ENCODE measurements at places on chromosomes 1 and 21. TPM values are rescaled to one million over a fixed set of nuclear protein-coding genes. Genes with fewer than 3 reads are reported as not detected.

The VANGL2 gene
- 1.0 TPM for total RNA-seq

The SLC9C2 gene
- total RNA-seq = not detected

The PLA2G2C gene
- not detected for total RNA-seq

The KRTAP10-5 gene
- total RNA-seq = not detected

The FMN2 gene
- 5.0 TPM for total RNA-seq

The SH3D21 gene
- total RNA-seq = 2.3 TPM

The CACHD1 gene
- total RNA-seq = 1.5 TPM

The SPRR2B gene
- total RNA-seq = not detected

The ERMAP gene
- 3.5 TPM for total RNA-seq

The SERINC2 gene
- total RNA-seq = 17.5 TPM

The PRAMEF27 gene
- not detected for total RNA-seq

Data from A549 treated with CORT108297 at 1 μM for 4 hours (cell line).